ENCODE measurements at places on chromosomes 12 and 14. TPM values are rescaled to one million over a fixed set of nuclear protein-coding genes. Genes with fewer than 3 reads are reported as not detected.
A peak's percentile ranks its signal among the peaks of the same experiment; 100 is the strongest.

OTUB2 gene
- total RNA-seq: 4.1 TPM

MUCL1 gene
- total RNA-seq: not detected

DNA sequence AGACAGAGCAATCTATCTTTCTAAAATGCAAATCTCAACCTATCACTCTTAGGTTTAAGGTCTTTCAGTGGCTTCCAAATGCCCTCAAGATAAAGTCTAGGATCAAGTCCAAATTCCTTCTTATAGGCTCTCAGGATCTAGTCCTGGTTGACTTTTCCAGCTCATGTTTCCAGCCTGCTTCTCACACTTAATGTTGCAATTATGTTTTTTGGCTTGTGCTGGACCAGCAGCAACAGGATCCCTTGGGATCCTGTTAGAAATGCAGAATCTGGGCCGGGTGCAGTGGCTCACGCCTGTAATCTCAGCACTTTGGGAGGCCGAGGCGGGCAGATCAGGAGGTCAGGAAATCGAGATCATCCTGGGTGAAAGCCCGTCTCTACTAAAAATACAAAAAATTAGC, 10.6 kb downstream of the GPR33 start:
- no peak for DNase-seq

DNA sequence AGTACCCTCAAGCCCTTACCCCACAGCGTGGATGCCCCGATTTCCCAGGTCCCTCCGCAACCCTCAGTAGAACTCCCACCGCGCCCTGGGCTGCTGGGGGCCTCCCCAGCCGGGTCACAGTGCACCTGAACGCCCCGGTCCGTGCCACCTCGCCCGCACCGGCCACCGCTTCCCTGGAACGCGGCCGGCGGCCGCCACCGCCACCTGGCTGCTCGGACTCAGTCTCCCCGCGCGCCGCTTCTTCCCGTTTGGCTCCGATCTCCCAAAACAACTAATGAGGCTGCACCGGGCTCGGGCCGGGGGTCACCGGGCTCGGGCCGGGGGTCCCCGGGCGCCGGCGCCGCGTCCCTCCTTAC, 1.0 kb downstream of the ITPK1 start:
- no peak for DNase-seq

DNA sequence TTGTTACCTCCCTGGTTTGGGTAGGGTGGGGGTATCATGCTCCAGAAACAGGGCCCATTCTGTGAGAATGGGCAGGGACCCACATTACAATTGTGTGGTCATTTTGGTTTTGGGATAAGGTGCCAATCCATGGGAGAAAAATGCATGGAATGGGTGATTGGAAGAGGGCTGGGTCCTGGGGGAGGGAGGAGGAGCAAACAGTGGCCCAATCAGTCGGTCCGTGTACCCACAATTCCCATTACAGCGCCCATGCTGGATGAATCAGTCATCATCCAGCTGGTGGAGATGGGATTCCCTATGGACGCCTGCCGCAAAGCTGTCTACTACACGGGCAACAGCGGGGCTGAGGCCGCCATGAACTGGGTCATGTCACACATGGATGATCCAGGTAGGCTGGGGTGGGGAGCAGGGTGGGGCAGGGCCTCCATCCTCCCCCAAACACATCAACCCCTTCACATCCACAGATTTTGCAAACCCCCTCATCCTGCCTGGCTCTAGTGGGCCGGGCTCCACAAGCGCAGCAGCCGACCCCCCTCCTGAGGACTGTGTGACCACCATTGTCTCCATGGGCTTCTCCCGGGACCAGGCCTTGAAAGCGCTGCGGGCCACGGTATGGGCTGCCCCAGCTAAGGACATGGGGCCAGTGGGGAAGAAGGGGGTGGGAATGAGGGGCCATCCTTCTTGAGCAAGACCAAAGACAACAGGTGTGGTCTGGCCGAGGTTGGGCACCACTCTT, 3.6 kb upstream of the TPI1 start:
- no peak for DNase-seq

DNA sequence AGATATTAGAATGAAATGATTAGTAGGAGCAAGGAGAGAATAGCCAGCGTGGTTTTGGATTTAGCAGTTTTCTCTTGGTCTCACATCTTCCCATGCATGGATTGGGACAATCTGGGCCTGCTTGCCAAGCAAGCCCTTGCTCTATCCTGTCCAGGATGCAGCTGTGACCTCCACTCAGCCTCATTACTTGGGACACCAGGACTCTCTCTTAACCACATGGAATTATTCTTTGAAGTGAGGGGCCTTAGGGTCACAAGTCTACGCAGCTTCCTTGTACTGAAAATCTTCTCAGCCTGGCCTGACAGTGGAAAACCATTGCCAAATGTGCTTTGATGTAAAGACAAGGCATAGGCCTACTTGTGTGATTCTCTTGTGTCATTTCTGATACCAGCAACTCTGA, 28.0 kb upstream of the DCN start:
- DNase-seq: no peak

KCNC2 gene
- total RNA-seq: not detected

DNA sequence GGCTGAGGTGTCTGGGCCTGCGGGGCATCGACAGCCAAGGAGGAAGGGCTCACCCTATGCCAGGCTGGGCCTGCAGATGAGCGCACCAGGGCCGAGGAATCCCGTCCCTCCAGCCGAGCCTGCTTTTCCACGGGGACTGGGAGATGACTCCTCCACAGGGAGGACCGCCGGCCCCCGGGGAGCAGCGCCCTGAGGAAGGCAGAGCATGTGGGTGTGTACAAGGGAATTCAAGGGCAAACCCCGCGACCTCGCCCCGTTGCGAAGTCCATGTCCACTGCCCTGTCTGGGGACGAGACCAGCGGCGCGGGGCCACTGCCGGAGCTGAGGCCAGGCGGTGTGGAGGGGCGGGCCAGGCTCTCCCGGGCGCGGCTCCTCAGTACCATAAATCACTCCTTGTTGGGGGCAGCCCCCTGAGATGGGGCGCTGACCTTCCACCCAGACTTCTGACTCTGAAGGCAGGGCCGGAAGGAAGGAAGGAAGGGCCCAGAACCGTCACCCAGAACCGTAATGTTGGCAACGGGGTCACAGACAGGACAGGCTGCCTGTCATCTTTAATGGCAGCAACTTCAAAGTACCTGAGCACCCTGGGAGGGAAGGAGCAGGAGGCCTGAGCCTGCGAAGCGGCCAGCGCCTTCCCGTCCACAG, 52.5 kb downstream of the RNF34 start:
- no peak for DNase-seq

DNA sequence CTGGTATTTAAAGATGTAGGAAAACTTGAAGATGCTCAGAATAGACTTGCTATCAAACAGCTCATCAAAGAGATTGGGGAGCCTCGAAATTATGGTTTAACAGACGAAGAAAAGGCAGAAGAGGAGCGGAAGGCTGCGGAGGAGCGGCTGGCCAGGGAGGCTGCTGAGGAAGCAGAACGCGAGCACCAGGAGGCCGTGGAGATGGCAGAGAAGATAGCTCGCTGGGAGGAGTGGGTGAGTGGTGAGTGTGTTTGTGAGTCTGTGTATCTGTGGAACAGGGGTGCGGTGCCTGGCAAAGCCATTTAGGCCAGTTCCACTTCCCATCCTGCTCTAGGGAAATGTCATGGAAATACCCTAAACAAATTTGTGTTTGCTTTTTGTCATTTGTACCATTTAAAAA, 19.2 kb upstream of the PAPOLA start:
- no peak for DNase-seq

KRT72 gene
- total RNA-seq: not detected

KRT7 gene
- 0.36 TPM for total RNA-seq

DNA sequence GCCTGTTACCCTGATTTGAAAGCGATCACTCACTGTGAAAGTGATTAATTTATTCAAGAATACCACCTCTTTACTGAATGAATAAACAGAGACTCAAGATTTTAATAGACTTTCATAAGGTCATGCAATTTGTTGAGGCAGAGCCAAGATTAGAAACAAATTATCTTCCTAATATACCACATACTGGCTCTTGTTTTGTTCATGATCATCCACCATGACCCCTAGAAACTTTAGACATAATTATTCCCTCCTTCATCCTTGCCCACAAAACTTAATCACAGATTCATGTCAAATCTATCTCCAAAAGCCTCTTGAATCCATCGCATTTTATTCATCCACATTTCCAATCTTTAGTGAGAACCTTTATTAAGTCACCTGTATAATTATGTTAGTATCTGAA, 152.3 kb downstream of the ATXN7L3B start:
- no peak for DNase-seq

GRCh38 chr12:12821975-12822374, 8.8 kb downstream of the DDX47 start:
- no peak for DNase-seq

AKAP3 gene
- total RNA-seq: 13.2 TPM

DNA sequence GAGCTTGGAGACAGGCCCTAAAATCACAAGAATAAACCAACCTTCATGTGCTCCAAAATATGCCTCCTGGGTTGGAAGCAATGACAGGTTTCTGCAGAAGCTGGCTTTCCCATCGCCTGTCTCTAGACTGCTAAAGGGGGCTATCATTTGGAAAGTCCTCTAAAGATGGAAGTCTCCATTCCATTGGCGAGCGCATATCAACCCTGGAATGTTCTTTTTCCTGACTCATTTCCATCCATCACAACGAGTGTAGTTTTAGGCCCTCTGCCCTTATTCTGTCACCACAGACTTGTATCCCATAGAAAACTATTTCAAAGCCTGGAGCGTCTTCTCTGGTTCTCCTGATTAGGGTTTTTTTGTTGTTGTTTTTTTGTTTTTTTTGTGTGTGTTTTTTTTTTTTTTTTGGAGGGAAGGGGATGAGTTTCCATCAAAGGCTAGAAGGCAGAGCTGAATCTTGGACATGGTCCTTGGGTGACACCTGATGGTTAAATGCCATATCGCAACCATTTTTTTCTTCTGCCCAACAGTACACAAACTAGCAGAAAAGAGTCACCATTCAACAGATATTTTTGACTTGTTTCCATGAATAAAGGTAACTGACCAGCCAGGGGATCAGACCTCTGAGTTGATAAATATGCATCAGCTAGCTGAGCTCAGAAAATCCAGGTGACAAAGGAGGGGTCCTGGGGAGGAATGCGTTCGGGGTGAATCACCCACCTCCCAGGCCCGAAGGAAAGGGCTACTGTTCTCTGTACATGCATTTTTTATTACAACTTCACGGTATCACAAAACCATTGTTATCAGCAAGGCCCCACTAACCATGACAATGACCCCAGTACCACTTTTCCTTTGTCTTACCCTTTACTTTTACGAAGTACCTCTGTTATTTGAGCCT, 40.5 kb downstream of the KCNA5 start:
- DNase-seq: peak; percentile 69

DNA sequence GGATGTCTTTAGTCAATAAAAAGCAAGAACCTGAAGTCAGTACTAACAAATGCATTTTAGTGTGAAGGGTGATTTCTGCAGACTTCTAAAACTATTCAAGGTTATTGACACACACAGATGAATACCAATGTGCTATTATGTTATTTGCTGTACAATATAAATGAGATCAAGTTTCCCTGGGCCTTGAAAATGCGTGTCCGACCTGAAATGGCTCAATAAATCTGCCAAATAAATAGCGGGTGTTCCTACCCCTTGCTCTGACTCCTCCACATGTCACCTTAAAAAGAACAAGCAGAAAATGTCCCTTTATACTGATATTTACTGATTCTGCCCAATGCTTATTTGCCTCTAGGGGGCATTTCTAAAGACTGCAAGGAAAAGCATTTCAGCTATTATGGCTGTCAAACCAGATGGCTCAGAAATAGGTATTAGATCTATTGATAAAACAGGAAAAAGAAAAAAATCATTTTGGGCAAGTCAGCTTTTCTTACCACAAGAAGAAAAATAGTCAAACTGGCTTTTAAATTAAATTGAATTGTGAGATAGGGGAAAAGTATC, 367.3 kb upstream of the KITLG start:
- DNase-seq: no peak

GRCh38 chr14:22428700-22429291, 160.2 kb downstream of the DAD1 start:
- DNase-seq: peak; percentile 81

DNA sequence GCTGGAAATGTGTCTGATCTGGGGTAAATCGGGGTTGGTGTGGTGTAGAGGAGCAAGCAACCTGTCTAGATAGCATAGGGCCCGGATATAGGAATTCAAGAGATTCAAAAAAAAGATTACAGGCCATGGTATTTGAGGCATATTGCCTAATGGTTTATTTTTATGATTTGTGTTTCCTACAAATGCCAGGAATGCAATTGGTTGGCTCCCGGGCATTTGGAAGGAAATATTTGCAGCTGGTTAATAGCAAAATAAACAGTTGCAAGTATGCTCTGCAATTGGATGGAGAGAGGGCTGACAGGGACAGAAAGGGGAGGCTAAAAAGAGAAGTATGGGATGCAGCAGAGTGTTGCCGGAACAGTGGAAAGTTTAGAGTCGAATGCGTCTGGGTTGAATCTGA, 315.6 kb upstream of the ATP2B1 start:
- no peak for DNase-seq

GRCh38 chr12:18752280-18752920, 14.5 kb downstream of the CAPZA3 start:
- peak; percentile 96 for DNase-seq

- no peak for DNase-seq
Measured at GRCh38 chr14:64795921-64796320, 83.8 kb downstream of the SPTB start.

MBD6 gene
- total RNA-seq: 13.8 TPM

DNA sequence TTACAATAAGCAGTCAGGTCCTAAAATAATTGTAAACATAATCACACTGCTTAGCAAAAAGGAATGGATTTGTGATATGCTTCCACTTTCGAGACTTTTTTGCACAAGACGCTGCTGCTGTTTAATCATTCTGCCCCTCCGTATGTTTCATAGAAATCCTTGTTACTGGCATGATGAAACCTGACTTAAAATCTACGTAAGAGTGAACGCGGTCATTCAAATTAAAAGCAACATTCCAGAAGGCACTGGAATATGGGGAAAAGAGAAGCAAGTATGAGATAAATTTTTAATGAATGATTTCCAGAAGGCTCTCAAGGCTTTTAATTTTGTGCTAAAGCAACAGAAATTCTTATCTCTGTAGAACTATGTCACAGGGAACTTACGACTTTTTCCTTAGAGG, 1.1 kb downstream of the CNIH1 start:
- no peak for DNase-seq

GRCh38 chr12:84694116-84694515, 218.5 kb downstream of the SLC6A15 start:
- DNase-seq: no peak

DNA sequence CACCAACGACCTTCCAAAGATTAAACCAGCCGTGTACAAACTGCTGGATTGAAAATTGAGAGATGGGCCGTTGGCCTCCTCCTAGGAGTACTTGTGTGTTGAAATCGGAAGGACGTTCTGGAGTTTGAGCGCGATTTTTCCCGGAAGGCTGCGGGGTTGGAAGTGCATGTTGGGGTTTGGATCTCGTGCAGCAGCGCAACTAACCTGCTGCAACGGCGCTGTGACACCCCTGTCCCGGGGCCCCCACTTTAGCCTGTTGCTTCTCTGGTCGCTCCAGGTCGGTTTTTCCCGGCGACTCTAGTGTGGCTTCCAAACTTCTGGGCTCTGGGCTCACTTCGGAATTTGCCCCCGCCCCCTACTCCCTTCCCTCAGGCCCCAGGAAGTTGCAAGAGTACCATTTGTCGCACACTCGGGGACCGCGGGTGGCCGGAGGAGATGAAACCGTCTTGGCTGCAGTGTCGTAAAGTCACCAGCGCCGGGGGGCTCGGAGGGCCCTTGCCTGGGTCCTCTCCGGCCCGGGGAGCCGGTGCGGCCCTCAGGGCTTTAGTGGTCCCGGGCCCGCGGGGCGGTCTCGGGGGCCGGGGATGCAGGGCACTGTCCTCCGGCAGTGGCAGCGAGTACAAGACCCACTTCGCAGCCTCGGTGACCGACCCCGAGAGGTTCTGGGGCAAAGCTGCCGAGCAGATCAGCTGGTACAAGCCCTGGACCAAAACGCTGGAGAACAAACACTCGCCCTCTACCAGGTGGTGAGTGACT, at the start of gene ACSS3:
ACSS3 (plus strand) TSS at position 394 of the 756 bp plus-strand sequence; CDS start at position 436, 42 bp downstream.
- peak; percentile 62 for DNase-seq
